ENCODE measurements at places on chromosomes 1 and 21.
A peak's percentile ranks its signal among the peaks of the same experiment; 100 is the strongest.

GRCh38 chr21:43320526-43320925 is 106.4 kb downstream of the SIK1 start:
- no peak for DNase-seq

- DNase-seq: no peak
These were observed 8.6 kb downstream of the CERS2 start for GRCh38 chr1:150966011-150966410.

DNA sequence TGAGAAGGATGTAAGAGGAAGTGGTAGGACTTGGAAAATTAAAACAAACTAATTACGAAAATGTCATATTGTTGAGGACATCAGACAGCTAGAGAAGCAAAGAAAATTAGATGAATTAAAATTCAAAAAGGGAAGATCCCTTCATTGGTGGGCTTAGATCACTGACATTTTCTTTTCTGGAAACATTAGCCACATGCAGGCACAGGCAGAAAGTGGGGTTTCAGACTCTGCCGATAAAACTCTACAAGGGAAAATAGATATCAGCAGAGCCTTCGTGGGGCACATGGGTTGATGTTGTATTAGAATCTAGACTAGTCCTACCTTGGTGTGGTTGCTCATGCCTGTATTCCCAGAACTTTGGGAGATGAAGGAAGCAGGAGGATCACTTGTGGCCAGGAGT is 12.4 kb upstream of the RGS1 start:
- no peak for DNase-seq

DNA sequence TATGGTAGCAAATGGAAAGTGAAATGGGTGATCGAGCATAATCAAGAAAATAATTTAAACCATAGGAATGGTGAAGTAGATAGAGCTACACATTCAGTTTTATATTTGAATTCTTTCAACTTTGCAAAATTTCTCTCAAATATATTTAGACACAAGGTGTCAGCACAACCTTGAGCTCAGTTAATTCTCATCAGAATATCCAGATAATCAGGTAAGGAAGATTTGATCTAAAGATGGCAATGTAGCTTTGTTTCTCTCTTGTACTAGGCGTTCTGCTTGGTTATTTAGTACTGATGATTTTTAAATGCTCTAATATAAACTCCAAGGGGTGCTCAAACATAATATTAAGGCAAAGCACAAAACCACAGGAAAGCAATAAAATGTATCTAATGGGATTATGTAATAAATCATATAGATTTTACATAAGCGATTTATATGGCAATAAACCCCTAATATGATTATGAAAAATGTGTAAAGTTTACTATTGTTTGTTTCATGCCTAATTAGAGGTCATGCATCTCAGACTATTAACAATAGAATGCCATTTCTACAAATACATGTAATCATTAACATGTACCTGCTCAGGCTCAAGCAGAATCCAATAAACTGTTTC is 32.4 kb upstream of the SERTAD4 start:
- no peak for DNase-seq

GRCh38 chr1:93959413-93959812 is 50.2 kb upstream of the GCLM start:
- DNase-seq: no peak

GRCh38 chr1:2334366-2334765 is 57.0 kb downstream of the MORN1 start:
- no peak for DNase-seq

GRCh38 chr1:228205526-228206436 is 2.1 kb upstream of the OBSCN start:
- DNase-seq: peak; percentile 52

DNA sequence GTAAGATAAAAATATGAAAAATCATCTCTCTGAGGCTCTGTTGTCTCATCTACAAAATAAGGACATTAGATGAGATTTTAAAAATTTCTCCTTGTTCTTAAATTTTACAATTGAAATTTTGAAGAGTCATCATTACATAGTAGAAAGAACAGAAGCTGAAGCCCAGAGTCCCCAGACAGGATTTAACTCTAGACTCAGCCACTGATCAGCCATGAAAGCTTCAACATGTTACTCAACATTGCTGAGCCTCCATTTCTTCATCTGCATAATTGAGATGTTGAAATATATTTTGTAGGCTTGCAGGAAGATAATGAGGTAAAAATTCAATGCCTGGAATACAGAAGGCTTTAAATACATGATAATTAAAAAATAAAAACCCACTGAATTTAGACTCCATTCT is 633.3 kb downstream of the LMO4 start:
- DNase-seq: no peak

- DNase-seq: no peak
These were observed 86.5 kb upstream of the BRINP3 start for GRCh38 chr1:190564117-190564516.

DNA sequence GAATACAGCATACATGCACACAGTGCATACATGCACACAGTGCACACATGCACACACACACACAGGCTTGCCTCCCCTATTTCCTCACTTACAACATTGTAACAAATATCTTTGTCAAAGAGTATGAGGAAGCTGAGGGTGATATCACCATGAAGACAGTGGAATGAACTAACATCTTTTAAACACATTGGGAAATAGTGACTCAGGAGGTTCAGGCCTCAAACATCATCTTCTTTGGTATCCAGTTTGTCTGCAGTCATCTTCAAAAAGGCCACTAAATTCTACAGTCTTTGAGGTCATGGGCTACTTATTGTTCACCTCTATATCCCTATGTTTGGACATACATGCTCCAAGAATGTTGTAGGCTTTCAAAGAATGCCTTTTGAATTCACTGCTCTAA is 2.1 kb upstream of the LCE2B start:
- no peak for DNase-seq

DNA sequence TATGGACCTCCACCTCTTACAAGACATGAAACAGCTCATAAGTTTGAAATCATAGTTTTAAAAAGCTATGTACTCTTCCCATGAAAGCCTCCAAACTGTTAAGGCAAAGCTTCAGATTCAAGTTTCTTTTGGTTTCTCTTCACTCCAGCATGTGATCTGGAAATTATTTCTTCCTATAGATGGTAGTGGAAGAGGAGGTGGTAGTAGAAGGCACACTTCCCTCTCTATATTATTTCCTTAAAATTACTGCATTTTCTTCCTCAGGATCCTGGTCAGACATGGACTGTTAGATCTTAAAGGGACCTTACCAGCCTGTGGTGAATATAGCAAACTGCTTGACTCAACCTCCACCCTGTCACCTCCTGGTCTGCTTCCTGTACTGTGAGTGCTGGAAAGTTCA is 31.9 kb downstream of the NHLH2 start:
- DNase-seq: no peak

DNA sequence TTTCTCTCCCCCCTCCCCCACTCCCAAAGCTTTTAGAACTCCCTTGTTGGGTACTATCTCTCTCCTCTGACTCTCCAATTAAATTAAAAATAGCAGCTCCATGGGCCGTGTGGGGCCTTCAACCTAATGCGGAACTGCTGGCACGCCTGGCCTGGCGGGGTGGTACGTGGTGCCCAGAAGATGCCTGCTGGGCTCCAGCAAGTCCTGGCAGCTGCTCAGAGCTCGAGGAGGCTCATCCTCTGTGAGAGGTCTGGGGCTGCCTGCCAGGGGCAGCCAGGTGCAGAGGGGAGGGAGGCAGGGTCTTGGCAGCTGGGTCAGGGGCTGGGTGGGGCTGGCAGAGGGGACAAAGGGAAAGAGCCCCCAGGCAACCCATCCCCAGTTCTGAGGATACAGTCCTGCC is 74.4 kb downstream of the ACTL8 start:
- no peak for DNase-seq

DNA sequence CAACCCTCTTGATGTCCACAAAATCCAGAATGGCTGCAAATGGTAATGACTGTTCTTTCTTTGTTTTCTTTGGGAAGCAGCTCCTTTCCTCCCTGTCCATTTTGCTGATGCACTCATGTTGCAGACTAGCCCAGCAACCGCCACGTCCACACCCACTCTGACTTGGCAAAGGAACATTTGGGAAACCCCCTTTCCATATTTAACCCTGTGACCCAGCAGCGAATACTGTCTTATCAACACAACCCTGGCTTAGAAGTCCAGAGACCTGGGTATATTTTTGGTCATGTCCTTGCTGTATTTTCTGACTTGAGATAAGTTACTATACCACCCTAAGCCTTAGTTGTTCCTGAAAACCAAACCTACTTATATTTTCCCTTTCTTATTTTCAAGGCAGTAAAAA is 18.1 kb upstream of the SHE start:
- DNase-seq: no peak

GRCh38 chr1:98030483-98030882 is 109.6 kb upstream of the DPYD start:
- DNase-seq: no peak

GRCh38 chr1:184950227-184950626 is 24.1 kb downstream of the NIBAN1 start:
- no peak for DNase-seq

DNA sequence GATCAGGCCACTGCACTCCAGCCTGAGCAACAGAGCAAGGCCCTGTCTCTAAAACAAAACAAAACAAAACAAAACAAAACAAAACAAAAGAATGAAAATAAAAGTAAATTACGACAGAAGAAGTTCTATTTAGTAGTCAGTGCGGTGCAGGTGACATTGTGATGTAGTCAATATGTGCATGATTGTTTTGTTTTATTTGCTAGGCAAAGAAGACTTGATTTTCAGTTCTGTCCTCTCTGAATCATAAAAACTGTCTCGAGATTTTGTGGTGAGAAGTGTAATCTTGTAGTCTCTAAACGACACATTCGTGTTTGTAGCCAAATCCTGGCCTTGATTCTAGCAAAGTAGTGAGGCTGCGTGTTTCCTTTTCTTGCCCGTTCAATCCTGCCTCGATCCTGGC is 23.5 kb downstream of the PEX14 start:
- DNase-seq: no peak

DNA sequence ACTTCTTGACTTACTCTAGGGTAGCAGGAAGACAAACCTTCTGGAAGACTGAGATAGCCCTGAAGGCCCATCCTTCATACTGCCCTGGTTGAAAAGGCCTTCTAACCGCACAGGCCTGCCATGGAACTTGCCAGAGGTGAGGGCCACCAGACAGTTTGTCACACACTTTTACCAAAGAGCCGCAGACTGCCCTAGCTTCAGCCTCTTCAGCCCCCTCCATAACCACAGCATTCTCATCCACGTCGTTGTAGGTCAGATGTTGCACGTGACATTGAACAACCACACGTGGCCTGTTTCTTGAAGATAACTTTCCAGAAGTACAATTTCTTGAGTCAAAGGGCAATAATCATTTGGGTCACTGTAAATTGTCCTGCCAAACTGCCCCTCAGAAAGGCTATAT is 18.9 kb downstream of the ZNF362 start:
- no peak for DNase-seq

- DNase-seq: peak; percentile 71
These were observed 23.5 kb downstream of the F11R start for GRCh38 chr1:160997323-160998038.

DNA sequence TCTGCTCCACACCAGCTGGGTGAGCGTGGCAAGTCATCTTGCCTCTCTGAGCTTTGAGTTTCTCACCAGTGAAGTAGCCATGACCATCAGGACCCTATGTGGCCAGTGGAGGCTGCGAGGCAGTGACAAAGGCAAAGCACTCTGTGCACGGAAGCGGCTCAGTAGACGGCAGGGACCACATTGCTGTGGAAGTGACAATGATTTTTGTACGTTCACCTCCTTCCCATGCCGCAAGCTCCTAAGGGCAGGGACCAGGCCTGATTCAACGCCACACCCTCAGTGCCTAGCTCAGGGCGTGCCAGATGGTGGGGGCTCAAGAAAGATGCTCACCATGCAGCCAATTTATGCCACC is 210.5 kb downstream of the MATN1 start:
- DNase-seq: peak; percentile 21

DNA sequence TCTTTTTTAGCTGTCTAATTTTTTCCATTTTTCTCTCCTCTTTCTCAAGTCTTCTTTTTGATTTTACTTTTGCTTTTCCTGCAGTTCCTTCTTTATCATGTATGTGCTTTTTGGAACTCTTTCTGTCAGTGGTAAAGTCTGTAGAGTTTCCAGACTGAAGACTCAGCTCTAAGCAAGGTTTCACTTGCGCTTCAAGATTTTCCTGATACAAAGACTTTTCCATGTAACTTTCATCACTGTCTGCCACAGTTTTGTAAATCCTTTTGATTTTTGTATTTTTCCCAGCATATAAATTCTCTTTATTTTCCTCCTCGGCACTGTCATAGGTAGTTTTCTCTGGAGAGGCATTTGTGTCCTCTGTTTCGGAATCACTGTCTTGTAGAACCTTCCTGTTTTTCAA is 5.5 kb downstream of the CLSPN start:
- no peak for DNase-seq

DNA sequence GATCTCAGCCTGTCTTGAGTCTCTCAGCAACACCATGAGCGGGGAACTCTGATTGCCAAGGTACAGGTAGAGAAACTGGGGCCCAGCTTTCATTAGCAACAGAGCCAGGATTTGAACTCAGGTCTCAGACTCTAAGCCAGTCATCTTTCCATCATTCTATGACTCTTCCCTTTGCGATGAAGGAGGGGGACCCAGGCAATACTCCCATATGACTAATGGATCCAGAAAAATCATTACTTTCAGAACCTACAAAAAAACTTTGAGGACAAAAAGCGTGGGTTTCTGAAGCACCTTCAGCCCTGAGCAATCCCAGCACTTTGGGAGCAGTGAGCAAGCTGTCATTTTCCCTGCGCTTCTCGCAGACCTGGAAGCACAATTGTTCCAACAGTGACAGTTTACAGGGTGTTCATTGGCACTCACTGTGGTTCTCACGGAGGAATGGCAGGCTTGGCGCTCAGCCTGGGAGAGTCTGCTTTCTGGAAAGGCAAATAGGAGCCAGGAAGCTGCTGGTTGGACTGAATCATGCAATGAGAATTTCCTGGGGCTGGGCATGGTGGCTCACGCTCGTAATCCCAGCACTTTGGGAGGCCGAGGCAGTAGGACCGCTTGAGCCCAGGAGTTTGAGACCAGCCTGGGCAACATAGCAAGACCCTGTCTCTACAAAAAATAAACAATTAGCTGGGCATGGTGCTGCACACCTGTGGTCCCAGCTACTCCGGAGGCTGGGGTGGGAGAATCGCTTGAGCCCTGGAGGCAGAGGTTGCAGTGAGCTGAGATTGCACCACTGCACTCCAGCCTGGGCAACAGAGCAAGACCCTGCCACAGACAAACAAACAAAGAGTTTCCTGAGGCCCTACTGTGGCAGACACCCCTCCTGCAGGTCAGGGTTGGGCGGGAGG is 40.1 kb downstream of the SLC2A7 start:
- no peak for DNase-seq

- DNase-seq: no peak
These were observed 184.4 kb downstream of the C1orf94 start for GRCh38 chr1:34361121-34361520.

DNA sequence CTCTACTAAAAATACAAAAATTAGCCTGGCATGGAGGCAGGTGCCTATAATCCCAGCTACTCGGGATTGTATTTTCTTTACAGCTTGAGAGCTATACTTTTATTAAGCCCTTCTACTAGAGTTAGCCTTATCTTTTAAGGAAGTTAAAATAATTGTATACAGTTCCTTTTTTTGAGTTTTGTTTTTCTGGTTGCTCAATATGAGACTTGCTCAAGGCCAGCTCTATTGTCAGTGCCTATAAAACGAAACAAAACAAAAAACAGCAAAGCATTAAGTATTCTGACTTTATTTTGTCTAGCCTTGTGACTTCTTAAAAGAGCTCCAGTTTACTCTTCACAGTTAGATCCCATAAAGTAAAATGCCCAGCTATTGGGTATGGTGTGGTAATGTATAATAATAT is 17.2 kb downstream of the PKN2 start:
- no peak for DNase-seq
